ENCODE measurements at places on chromosomes 5 and 9. TPM values are rescaled to one million over a fixed set of nuclear protein-coding genes. Genes with fewer than 3 reads are reported as not detected.

PDCD1LG2 gene
- not detected for total RNA-seq

CATSPER3 gene
- 0.33 TPM for total RNA-seq

DBH gene
- total RNA-seq: not detected

SPATA31D4 gene
- total RNA-seq: not detected

SPINK13 gene
- total RNA-seq: not detected

DNA sequence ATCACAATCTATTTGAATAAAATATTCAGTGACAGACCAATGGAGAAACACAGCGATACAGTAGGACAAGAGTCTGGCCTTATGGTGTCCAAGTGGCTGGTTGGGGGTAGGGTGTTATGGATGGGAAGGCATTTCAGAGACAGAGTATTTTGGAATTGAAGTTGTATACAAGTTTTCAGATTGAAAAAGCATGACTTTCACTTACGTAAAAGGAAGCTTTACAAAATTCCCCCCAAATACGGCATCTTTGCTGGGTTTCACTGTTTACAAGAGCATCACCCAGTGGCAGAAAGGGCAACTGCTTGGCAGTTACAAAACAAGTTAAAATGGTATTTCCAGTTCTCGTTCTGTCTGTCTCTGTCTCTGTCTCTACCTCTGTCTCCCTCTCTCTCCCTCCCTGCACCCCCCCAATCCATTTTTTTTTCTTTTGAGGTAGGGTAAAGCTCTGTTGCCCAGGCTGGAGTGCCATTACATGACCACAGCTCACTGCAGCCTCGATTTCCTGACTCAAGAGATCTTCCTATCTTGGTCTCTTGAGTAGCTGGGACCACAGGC, 86.2 kb downstream of the PTPN3 start:
- no peak for DNase-seq

DNA sequence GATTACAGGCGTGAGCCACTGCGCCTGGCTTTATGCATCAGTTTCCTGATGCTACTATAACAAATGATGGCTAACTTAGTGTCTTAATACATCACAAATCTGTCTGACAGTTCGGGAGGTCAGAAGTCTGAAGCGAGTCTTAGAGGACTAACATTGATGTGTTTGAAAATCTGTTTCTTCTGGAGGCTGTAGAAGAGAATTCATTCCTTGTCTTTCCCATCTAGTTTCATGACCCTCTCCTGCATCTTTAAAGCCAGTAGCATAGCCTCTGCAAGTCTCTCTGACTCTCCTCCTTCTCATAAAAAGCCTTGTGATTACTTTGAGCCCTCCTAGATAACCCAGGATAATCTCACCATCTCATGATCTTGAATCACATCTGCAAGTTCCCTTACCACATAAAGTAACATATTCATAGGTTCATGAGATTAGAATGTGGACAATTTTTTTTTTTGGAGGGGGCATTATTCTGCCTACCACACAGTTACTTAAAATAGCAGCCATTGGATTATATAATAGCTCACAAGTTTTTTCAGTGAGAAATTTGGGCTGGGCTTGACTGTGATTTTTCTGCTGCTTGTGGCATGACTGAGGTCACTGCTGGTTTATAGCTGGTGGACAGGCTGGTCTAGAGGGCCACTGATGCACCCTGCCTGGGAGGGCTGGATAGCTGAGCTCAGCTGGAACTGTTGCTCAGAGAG, 134.8 kb downstream of the FBXL7 start:
- DNase-seq: no peak

DNA sequence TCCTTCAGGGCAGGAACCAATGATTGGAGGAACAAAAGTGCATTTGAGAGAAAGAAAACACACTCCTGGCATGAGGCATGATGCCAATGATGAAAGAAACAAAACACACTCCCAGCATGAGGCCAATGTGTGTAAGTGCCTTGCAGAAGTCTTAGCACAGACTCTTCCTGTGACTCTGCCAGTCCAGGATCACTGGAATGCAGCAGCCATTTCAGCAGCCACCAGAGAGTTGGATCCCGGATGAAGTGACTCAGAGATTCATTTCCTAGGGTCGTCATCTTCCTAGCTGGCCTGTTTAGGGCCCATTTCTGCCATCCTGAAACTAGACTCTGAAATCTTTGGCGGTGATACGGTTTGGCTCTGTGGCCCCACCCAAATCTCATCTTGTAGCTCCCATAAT, 212.5 kb downstream of the CFAP90 start:
- DNase-seq: no peak

- no peak for DNase-seq
Observed at GRCh38 chr5:124261848-124262247, 484.6 kb downstream of the ZNF608 start.

- no peak for DNase-seq
Observed at GRCh38 chr9:81193362-81194339, 495.7 kb downstream of the TLE1 start.

DNA sequence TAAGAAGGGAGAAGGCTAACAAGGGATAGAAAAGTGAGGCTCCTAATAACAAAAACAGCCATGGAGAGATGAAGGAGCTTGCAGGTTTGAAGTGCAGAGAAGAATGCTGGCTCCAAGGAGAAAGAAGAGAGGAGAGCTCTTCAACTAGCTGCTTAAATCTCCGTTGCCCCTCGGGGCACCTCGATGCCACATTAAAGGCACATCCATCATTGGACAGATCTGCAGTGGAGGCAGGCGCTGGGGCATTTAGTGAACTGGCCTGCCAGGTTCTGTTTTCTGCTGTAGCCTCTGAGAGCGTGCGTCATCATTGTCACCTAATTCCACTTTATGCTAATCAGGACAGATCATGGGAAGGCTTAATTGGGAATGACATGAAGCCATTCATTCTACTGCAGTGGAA, 1426.2 kb upstream of the WWC1 start:
- no peak for DNase-seq

DNA sequence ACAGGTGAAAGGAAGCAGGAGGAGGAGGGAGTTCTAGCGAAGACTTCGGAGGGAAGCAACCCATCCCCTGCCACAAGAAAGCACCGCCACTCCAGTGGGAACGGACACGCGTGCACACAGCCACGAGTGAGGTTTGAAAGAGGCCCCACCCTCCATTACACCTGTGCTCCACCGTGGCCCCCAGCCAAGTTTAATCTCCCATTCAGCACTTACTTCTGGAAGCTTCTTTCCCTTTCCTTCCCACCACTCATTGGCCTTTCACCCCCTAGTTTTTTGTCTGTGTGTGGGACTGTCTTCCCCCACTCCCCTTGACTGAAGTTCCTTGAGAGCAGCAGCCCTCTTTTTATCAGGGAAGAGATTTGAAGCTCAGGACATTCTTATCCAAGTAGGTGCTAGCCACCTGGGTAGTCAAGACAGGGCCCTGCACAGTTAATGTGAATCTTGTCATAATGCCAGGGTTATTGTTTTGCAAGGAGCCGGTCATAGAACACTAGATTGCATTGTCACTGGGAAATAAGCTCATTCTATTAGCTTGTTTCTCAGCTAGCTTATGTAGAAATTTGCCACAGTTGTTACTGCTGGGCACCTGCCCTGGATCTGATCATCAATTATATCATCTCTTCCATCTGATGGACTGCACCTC, 256.0 kb downstream of the DOCK8 start:
- no peak for DNase-seq

DNA sequence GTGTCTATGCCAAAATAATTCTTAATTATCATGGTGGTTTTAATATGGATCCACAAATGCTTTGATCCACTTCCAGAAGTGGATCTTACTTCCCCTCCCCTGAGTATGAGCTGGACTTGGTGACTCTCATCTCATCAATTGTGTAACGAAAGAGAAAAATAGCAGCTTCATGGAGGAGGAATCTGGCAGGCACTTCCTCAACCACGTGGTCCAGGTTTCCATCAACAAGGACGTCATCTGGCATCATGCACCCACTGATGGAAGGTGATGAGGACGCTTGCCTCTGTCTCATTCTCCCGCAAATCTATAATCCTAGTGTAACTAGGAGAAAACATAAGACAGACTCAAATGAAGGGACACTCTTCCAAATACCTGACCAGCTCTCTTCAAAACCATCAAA, 54.6 kb upstream of the S1PR3 start:
- no peak for DNase-seq

DNA sequence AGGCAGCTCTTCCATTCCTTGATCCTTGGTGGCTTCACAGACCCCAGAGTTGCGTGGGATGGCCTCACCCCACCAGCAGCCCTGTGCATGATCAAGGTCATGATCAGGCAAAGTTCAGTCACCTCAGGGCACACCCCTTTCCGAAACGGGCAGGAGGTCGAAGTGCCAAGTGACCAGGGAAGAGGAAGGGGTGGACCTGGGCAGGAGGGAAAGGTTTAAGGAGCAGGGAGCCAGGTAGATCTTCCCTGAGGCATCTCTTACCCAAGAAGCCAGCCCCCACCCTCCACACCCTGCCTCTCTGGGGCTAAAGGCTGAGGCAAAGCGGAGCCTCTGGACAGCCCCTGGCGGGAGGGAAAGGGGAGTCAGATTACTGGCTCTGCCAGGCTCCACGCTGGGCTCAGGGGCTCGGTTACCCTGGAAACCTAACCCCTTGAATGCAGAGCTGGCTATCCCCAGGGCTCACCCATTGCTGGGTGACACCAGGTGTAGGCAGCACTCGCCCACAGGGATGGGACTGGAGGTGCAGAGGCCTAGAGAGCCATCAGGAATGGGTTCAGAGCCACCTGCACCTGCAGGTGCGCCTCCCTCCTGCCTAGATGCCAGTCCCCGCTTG, 3.6 kb downstream of the MGAT4B start:
- no peak for DNase-seq

- no peak for DNase-seq
Observed at GRCh38 chr5:136258463-136258862, 65.5 kb upstream of the SMIM32 start.

- no peak for DNase-seq
Observed at GRCh38 chr5:139660923-139661814, 13.0 kb downstream of the CXXC5 start.

GRCh38 chr5:26282190-26282589, 756.2 kb downstream of the CDH9 start:
- no peak for DNase-seq

- DNase-seq: no peak
Observed at GRCh38 chr9:113154471-113154870, 3.7 kb downstream of the SLC31A2 start.

- no peak for DNase-seq
Observed at GRCh38 chr5:33343676-33344327, 97.0 kb upstream of the TARS1 start.

DNA sequence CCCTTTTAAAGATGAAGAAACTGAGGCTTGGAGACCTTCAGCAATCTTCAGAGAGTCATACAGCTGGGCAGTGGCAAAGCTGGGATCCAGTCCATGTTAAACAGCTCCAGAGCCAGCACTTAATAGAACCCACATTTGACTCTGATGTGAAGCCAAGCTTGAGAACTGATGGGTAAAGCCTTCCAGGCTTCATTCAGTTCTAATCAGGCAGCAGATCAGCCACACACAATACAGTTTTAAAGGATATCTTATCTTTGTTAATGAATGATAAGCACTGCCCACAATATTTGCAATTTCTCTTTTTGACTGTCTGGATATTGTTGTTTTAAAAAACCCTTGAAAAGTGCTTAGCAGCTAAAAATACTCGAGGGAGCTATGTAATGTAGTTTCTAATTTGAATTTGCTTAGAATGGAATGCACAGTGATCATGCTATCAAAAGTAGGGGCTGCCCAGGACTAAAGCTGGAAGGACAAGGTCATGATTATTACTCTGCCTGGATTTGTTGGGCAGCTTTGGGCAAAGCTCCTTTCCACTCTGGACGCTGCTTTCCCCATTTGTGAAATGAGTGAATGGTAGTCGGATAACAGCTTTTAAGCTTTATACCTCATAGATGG, 31.3 kb upstream of the HTR4 start:
- no peak for DNase-seq

DNA sequence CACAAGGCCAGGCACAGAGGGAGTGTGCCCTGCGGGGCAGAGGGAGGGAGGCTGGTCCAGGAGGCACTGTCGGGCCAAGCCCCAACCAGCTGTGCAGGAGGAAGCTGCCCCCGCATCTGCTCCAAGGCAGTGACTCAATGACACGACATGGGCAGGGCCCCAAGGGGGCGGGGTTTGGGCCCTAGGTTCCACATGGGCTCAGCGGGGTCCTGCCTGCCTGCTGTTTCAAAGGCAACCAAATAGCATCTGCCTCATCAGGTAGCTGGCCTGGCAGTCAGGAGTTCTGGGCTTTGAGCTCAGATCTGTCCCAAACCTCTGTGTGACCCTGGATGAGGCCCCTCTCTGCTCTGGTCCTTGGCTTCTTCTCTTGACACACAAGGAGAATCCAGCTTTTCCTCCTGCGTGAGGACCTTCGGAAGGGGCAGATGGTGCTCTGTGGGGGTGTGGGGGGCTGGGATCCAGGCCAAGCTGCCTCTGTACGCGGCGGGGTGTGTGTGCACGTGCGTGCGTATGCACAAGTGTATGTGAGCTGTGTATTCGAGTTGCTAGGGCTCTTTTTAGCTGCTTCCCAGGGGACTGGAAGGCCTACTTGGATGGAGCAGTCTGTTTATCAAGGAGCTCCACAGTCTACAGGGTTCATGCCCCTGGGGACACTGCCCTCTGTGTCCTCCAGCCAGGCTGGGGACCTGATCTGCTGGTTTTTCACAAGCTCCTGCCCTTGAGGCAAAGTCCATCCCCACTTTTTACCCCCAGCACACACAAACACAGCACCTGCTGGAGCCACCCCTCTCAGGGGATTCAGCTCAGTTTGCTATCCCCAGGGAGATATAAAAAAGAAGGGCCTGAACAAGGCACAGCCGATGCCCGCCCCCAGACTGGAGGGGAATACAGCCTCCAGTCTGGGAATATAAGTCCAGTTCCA, 138.9 kb downstream of the RGS3 start:
- peak; percentile 54 for DNase-seq
